Coronary artery (tissue), 2 donors: ENCODE measurements at places on chromosomes 6 and 20.

- DNase-seq, result no peak
These were observed 1.3 kb downstream of the EPPIN start for GRCh38 chr20:45545754-45546453.

DNA sequence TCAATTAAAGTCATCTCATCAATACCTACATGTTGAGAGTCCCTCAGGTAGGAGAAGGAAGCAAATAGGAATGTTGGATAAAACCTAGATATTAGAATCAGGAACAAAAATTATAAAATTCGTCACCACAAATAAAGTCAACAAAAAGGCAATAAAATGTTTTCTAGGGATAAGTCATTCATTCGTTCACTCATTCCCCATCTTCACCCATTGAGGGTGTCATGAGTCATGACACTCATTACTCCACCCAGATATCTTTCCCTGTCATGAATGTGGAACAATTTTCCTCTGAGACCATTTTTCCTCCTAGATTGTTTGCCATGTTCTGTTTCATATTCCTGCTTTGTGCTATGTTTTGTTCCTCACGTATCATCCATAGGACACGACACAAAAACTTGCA, 50.9 kb upstream of the OLIG3 start:
- no peak for DNase-seq

DNA sequence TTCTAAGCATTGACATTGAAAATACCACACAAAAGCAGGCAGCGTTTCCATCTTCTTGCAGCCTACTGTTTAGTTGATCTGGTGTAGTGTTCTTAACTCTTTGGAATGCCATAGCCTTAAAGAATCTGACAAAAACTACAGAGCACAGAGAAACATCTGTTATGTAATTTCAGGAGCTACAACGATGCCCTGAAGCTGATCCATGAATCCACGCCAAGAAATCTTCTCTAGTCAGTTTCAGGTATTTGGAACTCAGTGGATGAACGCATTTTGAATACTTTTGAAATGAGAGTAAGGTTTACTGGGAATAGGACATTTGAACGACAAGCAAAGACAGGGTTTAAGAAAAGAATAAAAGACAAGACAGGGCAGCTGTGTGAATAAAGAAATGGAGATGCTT, 17.8 kb downstream of the ALDH8A1 start:
- no peak for DNase-seq

- DNase-seq, result no peak
These were observed 154.1 kb downstream of the CD24 start for GRCh38 chr6:106820412-106820852.

DNA sequence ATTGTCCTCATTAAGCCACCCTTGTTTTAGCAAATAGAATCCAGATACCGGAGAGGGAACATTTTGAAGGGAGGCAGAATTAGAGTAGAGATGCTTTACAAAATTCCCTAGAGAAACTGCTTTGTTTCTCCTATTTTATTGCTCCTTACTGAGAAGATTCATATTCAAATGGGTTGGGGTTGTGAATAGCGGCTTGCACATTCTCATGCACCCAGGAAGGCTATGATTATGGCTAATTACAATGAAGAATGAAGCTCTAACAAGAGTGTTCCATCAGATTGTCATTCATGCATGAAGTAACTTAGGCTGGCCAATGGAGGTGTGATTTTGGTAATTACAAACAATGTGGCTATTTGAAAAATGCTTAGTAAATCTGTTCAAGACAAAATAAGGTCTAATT, 129.6 kb downstream of the PACRG start:
- DNase-seq, result no peak
